ENCODE measurements at places on chromosomes 1 and 21. TPM values are rescaled to one million over a fixed set of nuclear protein-coding genes. Genes with fewer than 3 reads are reported as not detected.

DNA sequence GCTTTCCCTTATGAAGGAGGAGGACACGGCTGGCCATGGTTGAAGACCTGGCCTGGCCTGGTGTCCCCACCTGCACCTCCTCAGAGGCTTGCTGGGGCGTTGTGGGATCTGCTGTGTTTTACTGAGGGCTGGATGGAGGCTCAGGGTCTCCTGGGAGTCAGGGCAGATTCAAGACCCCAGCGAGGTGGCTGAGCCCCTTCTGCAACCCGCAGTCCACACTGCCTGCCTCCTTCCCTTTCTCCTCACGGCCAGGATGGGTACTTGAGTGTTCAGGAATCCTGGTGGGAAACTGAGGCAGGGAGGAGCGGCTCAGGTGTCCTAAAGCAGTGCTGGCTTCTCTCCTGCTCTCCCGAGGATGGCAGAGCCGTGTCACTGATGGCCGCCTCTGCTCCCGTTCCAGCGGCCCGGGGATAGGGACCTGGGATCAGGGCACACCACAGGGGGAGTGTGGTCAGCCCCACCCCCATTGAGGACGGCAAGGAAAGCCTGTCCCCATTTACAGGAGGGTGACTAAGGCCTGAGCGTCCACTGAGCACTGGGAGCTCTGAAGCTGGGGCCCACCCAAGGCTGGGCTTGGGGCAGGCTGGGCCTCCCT, 47.5 kb downstream of the TRPM2 start:
- no peak for DNase-seq

NOS1AP gene
- 8.8 TPM for polyA plus RNA-seq

SFN gene
- polyA plus RNA-seq: 0.58 TPM

ACKR1 gene
- not detected for polyA plus RNA-seq

IFI44L gene
- 7.0 TPM for polyA plus RNA-seq

- DNase-seq: no peak
Measured at GRCh38 chr1:231201979-231202633, 38.9 kb upstream of the GNPAT start.

LBR gene
- polyA plus RNA-seq: 93.8 TPM

GRCh38 chr1:3034162-3034561, 12.9 kb downstream of the ACTRT2 start:
- no peak for DNase-seq

DNA sequence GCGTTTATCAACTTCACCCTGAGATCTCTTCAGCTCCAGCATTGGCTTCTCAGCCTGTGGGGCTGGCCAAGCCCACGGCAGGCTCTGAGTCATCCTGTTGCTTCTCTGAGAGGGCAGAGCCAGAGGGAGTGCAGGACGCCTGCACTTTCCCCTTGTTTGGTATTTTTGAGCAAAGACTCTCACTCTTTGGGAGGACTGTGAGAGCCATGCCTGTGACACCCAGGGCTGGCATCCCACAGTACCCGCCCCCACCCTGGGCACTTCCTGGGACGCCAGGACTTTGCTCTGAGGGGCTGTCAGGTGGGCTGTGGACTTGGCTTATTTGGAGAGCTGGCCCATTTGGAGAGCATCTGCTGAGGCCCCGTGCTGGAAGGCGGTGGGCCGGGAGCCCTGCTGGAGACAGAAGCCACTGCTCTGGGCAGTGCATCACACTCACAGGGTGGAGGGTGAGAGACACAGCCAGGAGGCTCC, 37.4 kb downstream of the VANGL1 start:
- DNase-seq: no peak

- no peak for DNase-seq
Measured at GRCh38 chr21:17334484-17334883, 178.4 kb upstream of the CXADR start.

DNA sequence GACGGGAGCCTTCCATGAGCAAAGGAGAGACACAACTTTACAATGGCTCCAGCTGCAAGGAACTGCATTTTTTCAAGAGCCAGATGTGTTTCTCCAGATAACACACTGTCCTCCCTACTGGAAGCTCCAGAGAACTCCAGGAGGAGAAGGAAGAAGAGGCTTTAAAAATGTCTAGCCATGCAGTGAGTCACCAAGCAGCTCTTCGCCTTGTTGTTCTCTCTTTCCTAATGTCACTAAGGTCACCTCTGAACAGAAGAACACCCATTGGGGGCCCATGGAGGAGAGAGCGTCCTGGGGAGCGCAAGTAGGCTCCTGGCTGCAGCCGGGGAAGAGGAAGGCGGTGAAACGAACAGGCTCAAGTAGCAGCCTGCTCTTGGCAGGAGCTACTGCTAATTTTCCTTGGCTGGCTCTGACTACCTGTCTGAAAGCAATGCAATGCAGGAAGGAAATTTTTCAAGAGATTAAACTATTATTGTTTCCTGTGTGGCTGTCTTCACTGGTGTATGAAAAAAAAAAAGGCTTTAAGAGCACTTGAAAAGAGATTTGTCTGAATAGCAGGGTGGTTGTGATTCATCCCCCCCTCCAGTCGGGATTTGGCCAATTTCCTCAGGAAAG, 321.9 kb downstream of the SETD4 start:
- no peak for DNase-seq

DNA sequence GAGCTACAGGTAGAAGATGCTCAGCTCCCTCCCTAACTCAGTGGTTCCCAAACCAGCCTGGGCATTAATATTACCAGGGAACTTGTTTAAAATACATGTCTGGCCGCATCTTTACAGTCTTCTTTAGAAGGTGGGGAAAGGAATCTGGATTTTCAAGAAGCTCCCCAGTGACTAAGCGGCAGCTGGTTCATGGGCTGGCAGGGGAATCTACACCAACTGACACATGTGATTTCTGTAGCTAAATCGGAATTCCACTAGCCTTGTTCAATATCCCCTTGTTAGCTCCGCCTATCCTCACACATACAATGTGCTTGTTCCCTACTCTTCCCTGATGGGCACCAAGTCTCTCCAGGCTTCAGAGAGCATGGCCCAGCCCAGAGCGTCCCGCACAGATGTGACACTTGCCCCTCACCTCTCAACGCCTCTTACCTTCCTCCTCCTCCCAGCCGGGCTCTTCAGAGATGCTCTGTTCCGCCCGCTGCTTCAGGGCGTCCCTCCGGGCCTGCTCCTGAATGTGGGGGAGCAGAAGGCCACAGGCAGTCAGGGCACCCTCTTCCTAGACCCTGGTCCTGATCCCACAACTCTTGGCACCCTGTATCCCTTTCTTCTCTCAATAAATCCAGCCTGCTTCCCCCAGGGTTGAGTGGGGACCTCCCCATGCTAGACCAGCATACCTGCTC, 15.3 kb downstream of the TSSK3 start:
- no peak for DNase-seq

DNA sequence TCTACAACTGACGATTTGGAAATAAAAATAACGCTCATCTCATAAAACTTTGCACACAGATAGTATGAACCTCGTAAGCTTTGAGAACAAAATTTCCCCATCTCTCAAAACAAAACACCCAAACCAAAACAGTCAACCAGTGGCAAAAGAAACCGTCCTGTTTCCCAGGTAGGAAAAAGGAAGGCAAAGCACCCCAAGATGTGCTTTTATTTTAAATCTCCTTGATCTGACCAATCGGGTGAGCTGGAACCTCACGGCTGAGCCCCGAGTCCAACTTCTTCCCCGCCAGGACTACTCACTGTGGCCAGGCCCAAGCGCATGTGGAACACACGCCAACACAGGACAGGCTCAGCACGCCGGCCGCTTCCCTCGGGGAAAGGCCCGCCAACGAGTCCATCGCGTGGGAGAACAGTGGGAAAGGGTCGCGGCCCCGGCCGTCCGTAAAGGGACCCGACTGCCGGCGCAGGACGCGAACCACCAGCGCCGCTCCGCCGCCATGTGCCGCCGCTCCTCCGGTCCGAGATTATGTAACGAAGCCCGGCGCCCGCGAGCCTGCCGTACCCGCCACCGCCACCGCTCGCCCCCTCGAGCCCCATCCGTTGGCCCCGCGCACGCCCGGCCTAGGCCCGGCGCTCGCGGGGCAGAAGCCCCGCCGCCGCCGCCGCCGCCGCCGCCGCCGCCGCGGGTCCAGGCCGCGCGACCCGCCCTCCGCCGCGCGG, 759 bp downstream of the AHCTF1 start:
- peak; percentile 24 for DNase-seq

DNA sequence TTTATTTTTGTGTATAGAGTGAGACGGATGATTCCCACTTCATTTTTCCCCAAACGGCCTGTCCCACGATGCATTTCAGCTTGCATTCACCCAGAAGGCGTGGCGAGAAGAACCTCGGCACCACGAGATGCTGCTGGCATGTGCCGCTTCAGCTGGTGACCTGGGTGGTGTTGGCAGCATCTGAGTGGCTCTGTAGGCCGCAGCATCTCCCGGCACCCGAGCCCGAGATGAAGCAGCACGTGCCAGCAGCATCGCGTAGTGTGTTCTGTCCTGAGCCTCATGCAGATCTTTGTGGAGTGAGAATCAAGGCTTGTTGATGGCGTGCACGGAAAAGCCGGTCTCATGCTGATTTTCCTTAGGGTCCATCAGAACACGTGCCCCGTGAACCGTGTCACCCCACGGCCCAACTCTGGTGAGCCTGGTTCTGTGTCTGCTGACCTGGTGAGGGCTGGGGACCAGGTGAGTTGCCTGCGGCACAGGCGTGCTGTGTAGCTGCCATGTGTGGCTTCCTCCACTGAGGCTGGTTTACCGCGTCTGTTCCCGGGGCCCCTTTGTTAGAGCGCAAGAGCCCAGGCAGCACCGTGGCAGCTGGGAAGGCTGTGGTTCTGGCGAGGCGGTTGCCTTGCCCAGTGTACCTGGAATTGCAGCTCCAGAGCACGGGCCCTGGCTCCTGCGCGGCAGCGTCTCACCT, 16.7 kb downstream of the SLX9 start:
- DNase-seq: no peak

DNA sequence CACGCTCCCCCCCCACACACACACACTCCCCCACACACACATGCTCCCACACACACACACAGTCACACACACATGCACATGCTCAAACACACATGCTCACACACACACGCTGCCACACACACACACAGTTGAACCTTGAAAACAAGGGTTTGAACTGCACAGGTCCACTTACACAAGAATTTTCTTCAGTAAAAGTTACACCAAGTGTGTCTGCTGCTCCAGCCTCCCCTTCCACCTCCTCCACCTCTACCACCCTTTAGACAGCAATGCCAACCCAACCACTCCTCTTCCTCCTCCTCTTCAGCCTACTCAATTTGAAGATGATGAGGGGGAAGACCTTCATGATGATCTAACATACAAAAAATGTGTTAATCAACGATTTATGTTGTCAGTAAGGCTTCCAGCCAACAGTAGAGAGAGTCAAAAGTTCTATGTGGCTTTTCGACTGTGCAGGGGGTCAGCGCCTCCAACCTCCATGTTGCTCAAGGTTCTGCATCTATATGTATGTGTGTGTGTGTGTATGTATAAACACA, 26.8 kb downstream of the HSF2BP start:
- DNase-seq: no peak

DNA sequence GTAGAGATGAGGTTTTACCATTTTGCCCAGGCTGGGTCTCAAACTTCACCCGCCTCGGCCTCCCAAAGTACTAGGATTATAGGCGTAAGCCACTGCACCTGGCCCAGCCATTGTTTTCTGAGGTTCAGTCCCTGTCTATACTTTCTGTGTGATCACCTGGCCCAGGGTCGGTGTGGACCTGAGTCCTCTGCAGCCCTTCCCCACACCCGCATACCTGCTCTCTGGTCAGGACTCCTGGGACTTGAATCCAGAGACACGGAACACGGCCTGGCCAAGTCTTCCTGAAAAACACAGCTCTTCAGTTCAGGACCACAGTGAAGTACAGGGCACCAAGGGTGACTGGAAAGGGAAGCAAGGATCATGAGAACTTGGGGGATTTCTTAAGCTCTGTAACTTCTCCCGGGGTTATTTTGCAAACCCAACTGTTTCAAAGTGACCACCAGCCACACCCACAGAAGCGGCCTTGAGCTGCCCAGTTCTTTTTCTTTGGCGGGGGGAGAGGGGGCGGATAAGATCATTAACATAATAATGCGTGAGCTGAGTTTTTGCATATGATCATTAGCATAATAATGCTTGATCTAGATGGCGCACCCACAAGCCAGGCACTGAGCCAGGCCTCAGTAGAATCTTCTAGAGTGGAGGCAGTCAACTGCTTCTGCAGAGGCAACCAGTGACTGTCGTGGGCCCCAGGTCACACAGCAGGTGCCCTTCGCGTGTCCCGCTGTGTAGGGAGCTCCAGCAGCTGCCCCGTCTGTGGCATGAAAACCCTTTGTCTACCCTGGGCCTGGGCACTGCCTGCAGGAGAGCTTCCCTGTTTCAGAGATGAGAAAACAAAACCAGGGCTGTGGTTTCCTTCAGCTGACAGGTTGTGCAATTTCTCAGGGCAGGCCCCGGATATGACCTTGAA, 1.7 kb upstream of the NADK start:
- no peak for DNase-seq

DNA sequence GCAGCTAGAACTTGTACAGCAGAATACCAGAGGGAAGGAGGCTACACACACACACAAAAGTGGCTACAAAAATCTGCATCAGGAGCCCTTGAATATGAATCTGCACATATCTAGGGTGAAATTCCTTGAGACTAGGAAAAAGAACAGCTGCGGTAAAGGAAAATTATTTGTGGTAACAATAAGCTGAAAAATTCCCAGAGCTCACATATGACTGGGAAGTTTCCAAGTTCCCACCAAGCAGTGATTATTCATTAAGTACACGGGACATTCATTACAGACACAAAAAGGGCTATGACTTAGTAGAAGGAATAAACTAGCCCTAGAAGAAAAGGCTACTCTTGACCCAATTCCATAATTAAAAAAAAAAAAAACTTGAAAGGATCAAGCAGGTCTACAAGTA, 149.5 kb upstream of the BACE2 start:
- no peak for DNase-seq

- DNase-seq: no peak
Measured at GRCh38 chr1:84802567-84803232, 90.3 kb downstream of the LPAR3 start.

AK5 gene
- 2.5 TPM for polyA plus RNA-seq

Measured in right renal pelvis (tissue), 4 donors.